Left ventricle myocardium superior (tissue), 1 donor: ENCODE measurements at places on chromosomes 12 and 14.

- no peak for DNase-seq
Observed at GRCh38 chr14:50544911-50545310, 12.5 kb upstream of the MAP4K5 start.

- DNase-seq = no peak
Observed at GRCh38 chr14:33569821-33570687, 380.8 kb downstream of the EGLN3 start.

GRCh38 chr12:63980211-63980610 lies 135.7 kb downstream of the SRGAP1 start:
- no peak for DNase-seq

- no peak for DNase-seq
Observed at GRCh38 chr12:102961466-102961855, 4.0 kb downstream of the ASCL1 start.

- DNase-seq = no peak
Observed at GRCh38 chr12:106651552-106651951, 68.7 kb downstream of the RFX4 start.

- peak; percentile 66 for DNase-seq
Observed at GRCh38 chr12:94186278-94187241, 38.2 kb downstream of the PLXNC1 start.

DNA sequence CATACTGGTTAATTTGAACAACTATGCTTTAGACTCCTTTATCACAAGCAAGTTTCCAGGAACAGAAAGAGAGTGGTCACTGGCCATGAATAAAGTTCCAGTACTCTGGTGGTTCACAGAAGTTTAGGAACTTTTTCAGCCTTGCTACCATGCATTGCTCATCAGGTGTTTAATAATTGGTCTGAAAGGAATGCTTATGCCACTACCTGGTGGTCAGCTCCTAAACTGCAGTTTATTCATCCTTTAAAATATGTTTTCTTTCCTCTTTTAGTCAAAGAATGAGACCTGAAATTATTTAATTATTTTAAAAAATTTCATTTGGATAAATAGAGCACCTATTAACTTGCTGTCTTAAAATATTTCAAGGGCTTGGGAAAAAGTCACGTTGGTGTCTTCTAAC lies 260.1 kb upstream of the OR4E1 start:
- no peak for DNase-seq

DNA sequence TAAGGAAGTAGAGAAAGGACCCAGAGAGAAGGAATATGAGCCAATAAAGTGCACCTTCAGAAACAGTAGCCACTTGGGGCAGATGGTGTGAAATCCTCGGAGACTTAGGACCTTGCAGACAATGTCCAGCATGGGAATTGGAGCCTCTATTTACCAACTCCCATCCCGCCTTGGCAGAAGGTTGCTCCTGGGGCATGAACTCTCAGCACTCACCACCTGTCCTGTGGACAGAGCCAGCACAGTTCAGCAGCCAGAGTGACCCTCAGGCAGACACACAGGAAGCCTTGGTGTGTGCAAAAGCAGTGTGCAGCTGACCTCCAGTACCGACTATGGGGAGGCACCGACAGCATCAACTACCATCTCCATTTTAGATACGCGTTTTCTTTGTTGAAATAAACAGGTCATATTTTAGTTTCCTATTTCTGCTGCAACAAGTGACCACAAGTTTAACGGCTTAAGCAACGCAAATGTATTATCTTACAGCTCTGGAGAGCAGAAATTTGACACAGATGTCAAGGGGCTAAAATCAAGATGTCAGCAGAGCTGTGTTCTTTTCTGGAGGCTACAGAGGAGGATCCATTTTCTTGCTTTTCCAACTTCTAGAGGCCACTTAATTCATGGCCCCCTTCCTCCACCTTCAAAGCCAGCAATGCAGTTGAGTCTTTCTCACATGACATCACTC lies 428.1 kb downstream of the MED13L start:
- no peak for DNase-seq

DNA sequence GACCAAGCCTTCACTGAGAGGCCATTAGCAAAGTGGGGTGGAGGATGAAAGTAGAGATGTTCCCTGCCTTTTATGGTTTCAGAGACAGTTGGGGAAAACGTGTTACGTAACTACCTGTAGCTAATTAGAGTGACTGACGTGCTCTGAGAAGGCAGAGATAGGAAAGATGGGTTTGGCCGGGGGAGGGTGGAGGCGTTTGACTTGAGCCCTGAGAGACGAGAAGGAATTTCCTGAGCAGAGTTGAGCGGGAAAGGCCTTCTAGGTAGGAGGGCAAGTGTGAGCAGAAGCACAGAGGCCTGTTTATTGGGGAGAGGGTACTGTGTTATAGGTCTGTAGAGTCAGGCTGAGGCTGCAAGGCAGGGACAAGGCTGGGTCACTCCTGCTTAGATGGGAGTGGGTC lies 8.6 kb downstream of the TUNAR start:
- DNase-seq = no peak

DNA sequence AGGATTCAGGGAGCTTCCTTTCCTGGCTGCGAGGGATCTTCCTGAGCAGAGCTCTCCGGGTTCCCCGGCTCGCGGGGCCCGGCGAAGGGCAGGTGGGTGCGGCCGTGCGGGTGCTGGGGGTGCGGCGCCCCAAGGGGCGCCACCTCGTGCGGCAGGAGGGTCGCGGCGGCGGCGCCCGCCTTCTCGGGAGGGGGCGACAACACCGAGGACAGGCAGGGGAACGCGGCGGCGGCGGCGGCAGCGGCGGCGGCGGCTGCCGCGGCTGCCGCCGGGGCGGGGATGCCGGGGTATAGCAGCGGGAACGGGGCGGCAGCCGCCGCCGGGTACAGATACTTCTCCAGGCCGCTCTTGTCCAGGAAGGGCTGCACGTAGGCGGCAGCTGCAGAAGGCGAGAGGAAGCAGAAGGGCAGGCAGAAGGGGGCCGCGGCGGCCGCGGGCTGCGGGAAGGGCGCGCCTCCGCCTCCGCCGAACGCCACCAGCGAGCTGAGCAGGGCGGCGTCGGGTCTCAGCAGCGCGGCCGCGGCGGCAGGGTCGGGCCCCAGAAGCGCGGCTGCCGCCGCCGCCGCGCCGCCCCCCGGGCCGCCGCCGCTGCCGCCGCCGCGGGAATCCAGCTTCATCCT lies 2.7 kb downstream of the BHLHE41 start:
- DNase-seq = peak; percentile 73

GRCh38 chr12:43054085-43054484 lies 464.5 kb upstream of the PRICKLE1 start:
- no peak for DNase-seq

- no peak for DNase-seq
Observed at GRCh38 chr14:54647378-54647777, 80.5 kb downstream of the SAMD4A start.

- DNase-seq = no peak
Observed at GRCh38 chr12:25416516-25416915, 136.6 kb downstream of the LMNTD1 start.

GRCh38 chr12:6065863-6066199 lies 58.6 kb downstream of the VWF start:
- no peak for DNase-seq
